ENCODE measurements at places on chromosomes 1 and 21. TPM values are rescaled to one million over a fixed set of nuclear protein-coding genes. Genes with fewer than 3 reads are reported as not detected.
A peak's percentile ranks its signal among the peaks of the same experiment; 100 is the strongest.

- DNase-seq: no peak
These were observed at the start of gene SLC2A5 for GRCh38 chr1:9069326-9070100. Gene SLC2A5 (minus strand): TSS chr1:9069635. CDS start chr1:9069536, 99 bp downstream.

Gene TNFRSF18
- 1.9 TPM for total RNA-seq

Gene GPR25
- not detected for total RNA-seq

Gene IFI44
- total RNA-seq: 25.3 TPM

Gene BSND
- under 0.01 TPM for total RNA-seq

Gene CYP4Z1
- total RNA-seq: 19.2 TPM

Gene OPRD1
- total RNA-seq: not detected

GRCh38 chr1:203273869-203274602 is 31.3 kb upstream of the BTG2 start:
- no peak for DNase-seq

DNA sequence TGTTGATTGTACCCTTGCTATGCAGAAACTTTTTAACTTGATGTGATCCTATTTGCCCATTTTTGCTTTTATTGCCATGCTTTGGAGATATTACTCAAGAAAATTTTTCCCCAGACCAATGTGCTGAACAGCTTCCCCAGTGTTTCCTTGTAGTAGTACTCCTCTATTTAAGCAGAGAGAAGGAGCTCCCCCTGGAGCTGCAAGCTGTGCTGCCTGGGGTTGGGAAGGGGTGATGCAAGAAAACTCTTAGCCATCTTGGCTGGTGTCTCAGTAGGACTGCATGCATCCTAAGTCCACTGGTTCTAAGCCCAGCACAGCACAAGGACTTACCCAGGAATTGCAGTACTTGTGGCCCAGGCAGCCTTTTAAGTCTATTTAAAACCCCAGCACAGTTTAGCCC is 121.6 kb downstream of the NTMT2 start:
- DNase-seq: no peak

GRCh38 chr21:24693779-24694178 is 913.5 kb downstream of the MRPL39 start:
- no peak for DNase-seq

- no peak for DNase-seq
These were observed 59.5 kb upstream of the KCNA3 start for GRCh38 chr1:110734133-110734680.

DNA sequence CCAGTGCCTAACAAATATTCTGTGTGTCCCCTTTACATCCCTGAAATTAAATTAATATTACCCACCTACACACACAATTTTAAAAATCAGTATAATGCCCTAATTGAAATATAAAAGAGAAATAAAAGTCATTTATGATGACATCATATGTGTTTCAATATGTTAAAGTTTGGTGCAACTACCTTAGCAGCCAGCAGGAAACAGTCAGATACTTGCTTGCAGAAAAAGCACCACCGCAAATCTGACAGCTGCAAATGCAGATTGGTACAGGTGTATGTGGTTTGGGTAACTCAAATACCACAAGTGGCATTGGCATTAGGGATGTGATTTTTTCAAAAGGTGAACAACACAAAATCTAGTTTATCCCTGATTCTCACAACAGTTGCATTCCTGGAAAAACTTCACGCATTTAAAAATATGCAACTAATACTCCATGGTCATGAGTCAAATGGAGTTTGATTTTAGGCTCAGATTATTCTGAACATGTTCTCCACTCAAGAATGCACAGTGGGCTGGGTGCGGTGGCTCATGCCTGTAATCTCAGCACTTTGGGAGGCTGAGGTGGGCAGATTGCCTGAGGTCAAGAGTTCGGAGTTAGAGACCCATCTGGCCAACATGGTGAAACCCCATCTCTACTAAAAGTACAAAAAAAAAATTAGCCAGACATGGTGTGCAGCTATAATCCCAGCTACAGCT is 106.3 kb downstream of the EDEM3 start:
- DNase-seq: no peak

- DNase-seq: no peak
These were observed 154.4 kb upstream of the FGGY start for GRCh38 chr1:59142311-59143132.

- no peak for DNase-seq
These were observed 51.4 kb downstream of the MARK1 start for GRCh38 chr1:220579317-220579716.

Gene RORC
- total RNA-seq: 24.9 TPM

- no peak for DNase-seq
These were observed 14.6 kb downstream of the STRIP1 start for GRCh38 chr1:110048923-110049601.

Gene EIF3I
- 177 TPM for total RNA-seq

- no peak for DNase-seq
These were observed 668.0 kb downstream of the MRPL39 start for GRCh38 chr21:24939291-24939690.

DNA sequence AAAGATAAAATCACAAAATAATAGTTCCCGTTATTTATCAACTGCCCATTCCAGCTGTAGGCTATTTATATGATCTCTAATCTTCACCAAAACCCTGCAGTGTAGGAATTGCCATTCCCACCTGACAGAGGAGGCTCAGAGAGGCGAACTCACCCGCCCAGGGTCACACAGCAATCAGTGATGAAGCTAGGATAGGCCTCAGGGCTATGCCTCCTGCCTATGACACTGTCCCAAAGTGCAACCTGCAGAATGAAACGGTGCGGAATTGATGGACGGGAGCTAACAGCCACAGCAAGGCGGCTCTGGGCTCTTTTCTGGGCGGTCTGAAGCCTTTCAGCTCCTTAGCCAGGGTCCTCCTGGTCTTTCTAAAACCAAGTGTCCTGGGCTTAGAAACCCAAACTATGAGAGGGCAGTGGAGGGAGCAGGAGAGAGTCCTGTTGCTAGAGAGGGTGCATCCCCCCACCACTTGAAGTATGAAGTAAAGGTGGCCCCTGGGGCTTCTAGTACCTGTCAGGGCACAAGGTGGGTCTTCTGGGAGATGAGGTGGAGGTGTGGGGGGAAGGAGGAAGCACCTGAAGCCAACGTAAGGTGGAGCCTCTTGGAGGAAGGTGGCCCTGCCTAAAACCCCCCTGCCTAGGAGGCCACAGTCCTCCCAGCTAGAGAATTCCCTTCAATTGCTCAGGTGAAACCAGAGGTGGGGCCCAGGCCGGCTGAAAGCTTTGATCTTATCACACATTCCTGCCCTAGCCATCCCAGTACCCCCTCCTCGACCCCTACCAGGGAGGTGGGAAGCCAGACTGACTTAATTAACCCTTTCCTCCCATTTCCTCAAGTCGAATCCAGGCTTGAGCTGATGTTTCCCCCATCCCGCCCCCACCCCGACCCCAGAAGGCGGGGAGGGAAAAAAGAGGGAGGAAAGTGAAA is 14.8 kb downstream of the HSPG2 start:
- no peak for DNase-seq

Gene PLPPR5
- total RNA-seq: not detected

- DNase-seq: no peak
These were observed 102.8 kb upstream of the ARTN start for GRCh38 chr1:43830802-43831201.

DNA sequence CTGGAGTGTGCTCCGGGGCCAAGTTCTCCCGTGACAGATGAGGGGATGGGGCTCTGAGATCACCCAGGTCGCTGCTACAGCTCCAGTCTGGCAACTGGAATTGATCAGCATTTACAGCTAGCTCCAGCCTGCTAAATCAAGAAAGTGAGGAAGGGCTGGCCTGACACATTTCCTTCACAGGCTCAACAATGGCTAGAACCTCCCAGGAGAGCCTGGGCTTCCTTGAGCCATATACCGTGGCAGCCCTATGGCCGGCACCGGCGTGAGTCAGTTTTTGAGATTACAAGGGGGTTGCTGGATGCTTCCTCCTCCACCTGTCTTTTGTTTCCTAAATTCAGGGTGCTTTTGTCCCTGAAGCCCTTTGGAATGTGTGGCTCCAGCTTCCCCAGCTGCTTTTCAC is 104.2 kb downstream of the ETS2 start:
- no peak for DNase-seq

GRCh38 chr1:197917805-197918651 is 856 bp downstream of the LHX9 start:
- no peak for DNase-seq

Gene LORICRIN
- total RNA-seq: not detected

Gene GBP4
- 3.6 TPM for total RNA-seq

DNA sequence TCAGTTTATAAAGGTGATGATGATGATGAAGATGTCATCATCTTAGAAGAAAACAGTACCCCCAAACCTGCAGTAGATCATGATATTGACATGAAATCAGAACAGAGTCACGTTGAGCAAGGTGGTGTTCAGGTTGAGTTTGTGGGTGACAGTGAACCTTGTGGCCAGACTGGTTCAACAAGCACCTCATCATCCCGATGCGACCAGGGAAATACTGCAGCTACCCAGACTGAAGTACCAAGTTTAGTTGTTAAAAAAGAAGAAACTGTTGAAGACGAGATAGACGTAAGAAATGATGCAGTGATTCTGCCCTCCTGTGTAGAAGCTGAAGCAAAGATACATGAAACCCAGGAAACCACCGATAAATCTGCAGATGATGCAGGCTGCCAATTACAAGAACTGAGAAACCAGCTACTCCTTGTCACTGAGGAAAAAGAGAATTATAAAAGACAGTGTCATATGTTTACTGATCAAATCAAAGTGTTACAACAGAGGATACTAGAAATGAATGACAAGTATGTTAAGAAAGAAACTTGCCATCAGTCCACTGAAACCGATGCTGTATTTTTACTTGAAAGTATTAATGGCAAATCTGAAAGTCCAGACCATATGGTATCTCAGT is 16.0 kb upstream of the CHAF1B start:
- no peak for DNase-seq

DNA sequence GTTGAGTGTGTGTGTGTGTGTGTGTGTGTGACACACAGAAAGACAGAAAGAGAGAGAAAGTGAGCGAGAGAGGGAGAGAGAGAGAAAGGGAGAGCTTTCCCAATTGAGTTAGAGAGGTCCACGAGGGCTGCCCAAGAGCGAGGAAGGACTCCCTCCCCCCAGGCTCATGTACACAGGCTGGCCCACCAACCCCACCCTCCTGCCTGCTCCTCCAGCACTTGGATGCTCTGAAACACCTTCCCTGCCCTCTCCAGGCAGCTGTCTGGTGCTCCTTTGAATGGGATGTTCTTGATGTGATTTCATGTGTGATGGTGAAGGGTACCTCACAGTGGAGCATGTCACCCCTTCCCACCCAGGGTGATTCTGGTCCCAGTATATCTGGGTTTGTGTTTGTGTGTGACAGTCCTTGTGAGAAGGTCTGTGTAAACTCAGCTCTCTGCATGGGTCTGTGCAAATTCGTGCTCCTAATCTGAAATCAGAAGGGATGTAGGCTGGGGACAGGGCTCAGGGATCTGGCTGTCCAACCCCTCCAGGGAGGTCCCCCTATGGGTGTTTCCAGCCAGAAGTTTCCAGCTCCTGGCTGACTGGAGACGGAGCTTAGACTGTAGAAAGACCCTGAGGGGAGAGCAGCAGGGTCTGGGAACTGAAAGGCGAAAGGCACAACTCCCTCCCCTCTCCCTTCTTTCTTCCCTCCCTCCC is 6.8 kb upstream of the PEAR1 start:
- DNase-seq: no peak

DNA sequence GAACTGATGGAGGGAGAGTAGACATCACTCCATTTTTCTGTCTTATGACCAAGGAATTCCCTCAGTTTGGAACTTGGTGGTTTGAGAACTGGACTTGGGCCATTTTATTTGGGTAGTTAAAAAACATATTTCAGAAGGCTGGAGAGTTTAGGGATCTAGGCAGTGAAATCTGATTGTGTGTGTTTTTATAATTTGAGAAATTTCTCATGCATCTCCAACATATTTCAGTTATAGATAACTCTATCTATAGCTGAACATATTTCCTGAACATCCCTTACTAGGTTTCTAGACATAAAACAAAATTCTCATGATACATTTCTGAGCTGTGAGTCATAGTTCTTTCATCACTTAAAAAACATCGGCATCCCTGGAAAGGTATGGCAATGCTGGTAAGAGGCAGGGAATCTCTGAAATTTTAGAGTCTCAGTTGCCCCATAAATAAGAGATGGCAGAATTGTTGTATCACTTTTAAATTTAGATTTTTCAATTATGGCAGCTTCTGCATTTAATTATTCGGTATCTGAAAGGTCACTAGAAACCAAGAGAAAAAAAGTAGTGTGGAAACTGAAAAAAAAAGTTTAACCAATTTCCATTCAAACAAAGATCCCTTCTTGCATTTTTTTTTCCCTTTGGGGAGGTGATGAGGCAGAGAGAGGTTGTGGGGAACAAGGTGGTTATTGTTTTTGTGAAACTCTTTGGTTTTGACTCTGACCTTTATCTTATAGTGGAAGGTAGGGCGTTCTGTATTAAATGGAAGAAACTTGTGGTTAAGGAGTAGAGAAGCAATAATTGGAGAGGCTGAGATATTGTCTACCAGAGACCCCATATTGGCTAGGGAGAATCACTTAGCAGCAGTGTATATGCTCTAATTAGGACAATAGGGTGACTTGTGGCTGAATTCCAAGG is 102.9 kb downstream of the FASLG start:
- no peak for DNase-seq

DNA sequence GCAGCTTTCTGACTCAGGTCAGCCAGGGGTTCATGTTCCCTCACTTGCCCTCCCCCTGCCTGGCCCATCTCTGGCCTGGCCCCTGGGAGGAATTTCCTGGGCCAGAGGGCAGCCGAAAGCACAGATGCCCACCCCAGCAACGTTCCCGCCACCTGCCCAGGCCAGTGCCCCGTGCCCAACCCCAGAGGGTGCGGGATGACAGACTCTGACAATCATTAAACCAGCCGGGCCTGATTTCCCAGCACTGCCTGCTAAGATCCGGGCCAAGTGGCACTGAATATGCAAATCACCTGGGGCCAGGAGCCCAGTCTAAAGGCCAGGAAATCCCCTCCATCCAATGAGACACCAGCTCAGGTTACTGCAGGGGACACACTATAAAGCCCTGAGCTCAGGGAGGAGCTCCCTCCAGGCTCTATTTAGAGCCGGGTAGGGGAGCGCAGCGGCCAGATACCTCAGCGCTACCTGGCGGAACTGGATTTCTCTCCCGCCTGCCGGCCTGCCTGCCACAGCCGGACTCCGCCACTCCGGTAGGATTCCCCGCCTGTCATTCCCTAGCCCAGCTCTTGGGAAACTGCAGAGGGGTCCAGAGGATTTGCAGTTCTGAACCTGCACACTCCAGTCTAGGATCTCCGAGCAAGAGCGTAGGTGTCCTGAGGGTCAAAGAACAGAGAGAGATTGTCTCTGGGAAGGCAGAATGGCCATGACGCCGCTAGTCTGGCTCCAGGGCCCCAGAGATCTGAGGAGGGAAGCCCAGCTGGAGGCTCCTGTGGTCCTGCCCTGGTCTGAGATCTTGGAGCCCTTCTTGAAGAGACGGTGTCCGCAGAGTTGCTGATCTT is at the start of gene ELF3:
Gene ELF3, plus strand, starts transcription at position 408 of the 836 bp plus-strand sequence. CDS start 550 bp downstream, outside the sequence.
- DNase-seq: peak; percentile 95

DNA sequence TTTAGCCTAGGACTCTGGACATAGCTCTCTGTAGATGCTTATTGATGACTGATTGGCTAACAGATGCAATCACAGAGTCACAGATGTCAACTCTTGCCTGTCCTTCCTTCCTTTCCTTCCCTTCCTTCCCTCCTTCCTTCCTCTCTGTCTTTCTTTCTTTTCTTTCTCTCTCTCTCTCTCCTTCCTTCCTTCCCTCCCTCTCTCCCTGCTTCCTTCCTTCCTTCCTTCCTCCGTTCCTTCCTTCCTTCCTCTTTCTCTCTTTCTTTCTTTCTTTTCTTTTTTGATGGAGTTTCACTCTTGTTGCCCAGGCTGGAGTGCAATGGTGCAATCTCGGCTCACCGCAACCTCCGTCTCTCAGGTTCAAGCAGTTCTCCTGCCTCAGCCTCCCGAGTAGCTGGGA is 106.1 kb downstream of the KIF26B start:
- DNase-seq: no peak

Gene KCND3
- 6.7 TPM for total RNA-seq
